ENCODE measurements at places on chromosomes 13 and 19.
A peak's percentile ranks its signal among the peaks of the same experiment; 100 is the strongest.

DNA sequence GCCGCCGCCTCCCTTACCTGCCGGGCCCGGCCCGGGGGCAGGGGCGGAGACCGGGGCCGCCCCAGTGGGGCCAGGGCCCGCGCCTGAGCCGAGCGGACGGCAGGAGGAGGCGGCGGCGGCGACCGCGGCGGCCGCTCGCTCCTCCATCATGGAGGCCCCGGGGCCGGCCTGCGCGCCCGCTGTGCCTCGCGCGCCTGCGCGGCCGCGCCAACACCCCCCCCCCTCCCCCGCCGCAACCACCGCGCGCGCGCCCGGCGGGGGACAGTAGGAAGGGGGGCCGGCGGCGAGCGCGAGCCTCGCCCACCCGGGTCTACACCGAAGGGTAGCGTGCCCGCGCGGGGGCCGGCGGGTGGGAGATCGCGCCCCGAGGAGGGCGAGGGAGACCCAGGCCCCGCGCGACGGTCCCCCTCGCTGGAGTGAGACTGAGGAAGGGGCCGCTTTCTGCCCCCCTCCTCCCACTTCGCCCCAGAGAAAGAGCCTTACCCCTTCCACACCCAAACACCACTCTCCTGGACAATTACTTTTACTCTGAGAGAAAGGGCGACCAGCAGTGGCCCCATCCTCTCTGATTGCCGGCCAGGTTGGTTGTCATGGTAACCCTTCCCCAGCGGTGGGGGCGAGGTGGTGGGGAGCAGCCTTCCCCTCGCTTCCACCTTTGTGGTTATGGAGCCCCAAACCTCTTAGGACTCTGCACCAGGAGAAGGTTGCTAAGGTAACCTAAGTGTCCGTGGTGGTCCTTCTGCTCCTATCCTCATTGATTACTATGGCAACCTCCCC, at the start of gene STRN4:
Gene STRN4 (minus strand): TSS at position 170 of the 777 bp plus-strand sequence. CDS start 20 bp downstream, at position 150.
- H3K4me3 ChIP-seq, result peak within 1 kb of the TSS; percentile 78
- H3K4me1 ChIP-seq, result peaks cover 41% of the 10 kb centered on the region
- H3K36me3 ChIP-seq, result peaks cover 24% of the 10 kb centered on the region
- peak within 1 kb of the TSS; percentile 29 for H3K27ac ChIP-seq
- DNase-seq, result peak; percentile 68
- no peaks in the 10 kb centered on the region for H3K27me3 ChIP-seq

DNA sequence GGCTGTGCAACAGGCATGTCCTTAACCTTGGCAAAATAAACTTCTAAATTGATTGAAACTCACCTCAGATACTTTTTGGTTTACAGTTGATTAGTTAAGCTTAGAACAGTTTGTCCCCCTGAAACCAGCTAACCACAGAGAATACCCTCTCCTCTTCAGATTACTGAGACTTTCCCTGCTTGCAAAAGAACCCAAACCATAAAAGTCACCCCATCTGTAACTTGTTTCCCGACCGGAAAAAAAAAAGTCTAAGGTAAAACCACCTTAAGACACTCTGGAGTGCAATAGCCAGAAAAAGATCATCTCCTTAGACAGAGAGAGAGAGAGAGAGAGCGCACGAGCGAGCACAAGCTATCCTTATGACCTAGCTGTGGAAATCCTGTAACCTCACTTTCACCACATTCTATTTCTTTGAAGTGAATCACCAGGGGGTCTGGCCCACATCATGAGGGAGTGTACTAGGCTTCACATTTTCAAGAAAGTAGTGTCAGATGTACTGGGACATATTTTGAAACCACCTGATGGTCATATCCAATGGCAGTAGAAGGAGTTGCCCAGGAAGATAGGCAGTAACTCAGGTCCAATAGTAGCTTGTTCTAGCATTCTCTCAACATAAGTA, 11.1 kb upstream of the GTF2F2 start:
- H3K27ac ChIP-seq, result no peak overlapping the region
- no peak overlapping the region for H3K4me3 ChIP-seq
- no peaks in the 10 kb centered on the region for H3K36me3 ChIP-seq
- H3K27me3 ChIP-seq, result no peaks in the 10 kb centered on the region
- DNase-seq, result no peak

DNA sequence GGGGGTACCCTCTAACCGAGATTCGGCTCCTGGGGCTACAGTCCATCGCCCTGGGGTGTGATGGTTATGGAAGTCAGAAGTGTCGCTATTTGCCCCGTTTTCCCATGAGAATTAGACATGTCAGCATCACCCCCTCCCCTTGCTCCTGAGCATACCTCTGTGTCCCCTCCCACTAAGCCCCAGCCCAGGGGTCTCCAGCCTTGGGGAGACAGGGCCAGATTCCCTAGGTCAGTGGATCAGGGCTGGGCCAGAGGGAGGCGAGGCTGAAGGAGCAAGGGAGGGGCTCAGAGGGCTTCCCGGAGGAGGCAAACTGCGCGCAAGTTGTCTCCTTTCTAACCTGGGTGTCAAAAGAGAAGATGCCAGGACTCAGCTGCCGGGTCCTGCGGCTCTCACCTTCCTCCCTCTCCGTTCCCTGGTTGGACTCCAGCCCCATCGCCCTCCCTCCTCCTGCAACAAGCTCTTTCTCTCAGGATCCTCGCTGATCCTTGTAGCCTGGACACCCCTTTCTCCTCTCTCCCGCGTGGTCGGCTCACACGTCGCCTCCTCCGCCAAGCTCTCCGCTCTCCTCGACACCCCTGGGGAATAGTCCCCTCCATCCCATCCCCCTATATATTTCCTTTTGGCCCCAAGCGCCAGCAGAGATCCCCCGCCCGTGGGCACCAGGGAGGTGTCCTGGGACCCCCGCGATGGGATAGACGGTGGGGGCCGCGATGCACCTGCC, 459 bp upstream of the TMEM59L start:
- H3K4me3 ChIP-seq, result peak overlapping the region; percentile 45
- no peaks in the 10 kb centered on the region for H3K36me3 ChIP-seq
- no peak for DNase-seq
- H3K27me3 ChIP-seq, result peaks cover 71% of the 10 kb centered on the region

DNA sequence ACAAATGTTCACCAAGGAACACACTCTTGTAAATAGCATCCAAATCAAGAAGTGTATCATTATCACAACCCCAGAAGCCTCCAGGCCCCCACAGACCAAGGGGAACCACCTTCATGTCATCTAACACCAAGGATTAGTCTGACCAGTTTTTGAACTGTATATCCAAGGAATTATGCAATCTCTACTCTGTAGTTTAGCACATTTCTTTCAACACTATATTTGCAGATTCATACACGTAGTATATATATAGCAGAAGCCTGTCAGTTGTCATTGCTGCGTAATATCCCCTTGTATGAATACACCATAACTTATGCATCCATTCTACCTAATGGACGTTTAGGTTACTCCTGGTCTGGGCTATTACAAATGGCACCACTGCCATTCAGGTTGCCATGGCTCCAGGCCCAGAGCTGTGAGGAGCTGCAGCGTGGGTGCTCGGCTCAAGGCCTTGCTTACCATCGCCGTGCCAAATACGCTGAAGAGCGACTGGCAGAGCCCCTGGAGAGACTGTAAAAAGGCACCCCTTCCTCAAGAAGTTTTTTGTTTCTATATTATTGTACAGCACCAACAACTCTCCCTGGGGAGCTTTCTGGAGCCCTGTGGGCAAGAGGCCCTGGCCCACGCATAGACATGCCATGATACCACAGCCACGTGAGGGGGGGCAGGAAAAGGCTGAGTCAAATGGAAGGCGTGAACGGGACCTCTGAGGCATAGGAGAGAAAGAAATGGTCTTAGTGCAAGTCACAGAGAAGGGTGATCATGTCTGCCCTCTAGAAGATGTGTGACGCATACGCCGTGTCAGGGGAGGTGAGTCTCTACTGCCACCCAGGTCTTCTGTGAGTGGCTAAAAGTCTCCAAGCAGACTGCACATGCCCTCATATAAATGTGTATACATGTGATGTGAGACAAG, 10.8 kb downstream of the LATS2 start:
- no peak overlapping the region for H3K27ac ChIP-seq
- DNase-seq, result no peak
- H3K36me3 ChIP-seq, result no peaks in the 10 kb centered on the region
- H3K27me3 ChIP-seq, result no peaks in the 10 kb centered on the region
- no peaks in the 10 kb centered on the region for H3K4me1 ChIP-seq

DNA sequence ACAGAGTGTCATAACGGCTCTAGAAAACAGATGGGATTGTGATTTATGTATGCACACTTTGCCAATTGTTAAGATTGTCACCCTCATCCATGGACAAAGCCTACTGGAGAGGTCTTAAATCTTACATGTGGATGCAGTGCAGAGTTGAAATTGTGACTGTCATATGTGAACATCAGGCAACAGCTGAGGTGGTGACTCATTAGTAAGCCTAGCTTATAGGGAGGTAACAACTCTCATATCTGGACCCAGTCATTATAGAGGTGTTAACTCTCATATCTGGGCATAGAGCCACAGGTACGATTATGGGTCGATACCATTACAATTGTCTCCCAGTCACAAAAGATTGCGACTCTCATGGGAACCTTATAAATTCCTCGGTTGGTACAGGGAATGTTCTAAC, 29.8 kb upstream of the ZNF254 start:
- H3K4me3 ChIP-seq, result no peak overlapping the region
- H3K27me3 ChIP-seq, result no peaks in the 10 kb centered on the region
- H3K4me1 ChIP-seq, result no peaks in the 10 kb centered on the region
- no peak for DNase-seq
- H3K36me3 ChIP-seq, result peaks cover 64% of the 10 kb centered on the region

DNA sequence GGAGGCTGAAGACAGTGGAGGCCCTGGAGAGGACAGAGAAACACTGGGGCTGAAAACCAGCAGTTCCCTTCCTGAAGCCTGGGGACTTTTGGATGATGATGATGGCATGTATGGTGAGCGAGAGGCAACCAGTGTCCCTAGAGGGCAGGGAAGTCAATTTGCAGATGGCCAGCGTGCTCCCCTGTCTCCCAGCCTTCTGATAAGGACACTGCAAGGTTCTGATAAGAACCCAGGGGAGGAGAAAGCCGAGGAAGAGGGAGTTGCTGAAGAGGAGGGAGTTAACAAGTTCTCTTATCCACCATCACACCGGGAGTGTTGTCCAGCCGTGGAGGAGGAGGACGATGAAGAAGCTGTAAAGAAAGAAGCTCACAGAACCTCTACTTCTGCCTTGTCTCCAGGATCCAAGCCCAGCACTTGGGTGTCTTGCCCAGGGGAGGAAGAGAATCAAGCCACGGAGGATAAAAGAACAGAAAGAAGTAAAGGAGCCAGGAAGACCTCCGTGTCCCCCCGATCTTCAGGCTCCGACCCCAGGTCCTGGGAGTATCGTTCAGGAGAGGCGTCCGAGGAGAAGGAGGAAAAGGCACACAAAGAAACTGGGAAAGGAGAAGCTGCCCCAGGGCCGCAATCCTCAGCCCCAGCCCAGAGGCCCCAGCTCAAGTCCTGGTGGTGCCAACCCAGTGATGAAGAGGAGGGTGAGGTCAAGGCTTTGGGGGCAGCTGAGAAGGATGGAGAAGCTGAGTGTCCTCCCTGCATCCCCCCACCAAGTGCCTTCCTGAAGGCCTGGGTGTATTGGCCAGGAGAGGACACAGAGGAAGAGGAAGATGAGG, 1.5 kb downstream of the PPP1R15A start:
- no peak for DNase-seq
- peak overlapping the region; percentile 100 for H3K27ac ChIP-seq
- peaks cover 40% of the 10 kb centered on the region for H3K36me3 ChIP-seq
- peak overlapping the region; percentile 100 for H3K4me3 ChIP-seq
- H3K27me3 ChIP-seq, result no peaks in the 10 kb centered on the region

All from CD4-positive, alpha-beta T cell (primary cell).